ENCODE measurements at places on chromosomes 1 and 21.

DNA sequence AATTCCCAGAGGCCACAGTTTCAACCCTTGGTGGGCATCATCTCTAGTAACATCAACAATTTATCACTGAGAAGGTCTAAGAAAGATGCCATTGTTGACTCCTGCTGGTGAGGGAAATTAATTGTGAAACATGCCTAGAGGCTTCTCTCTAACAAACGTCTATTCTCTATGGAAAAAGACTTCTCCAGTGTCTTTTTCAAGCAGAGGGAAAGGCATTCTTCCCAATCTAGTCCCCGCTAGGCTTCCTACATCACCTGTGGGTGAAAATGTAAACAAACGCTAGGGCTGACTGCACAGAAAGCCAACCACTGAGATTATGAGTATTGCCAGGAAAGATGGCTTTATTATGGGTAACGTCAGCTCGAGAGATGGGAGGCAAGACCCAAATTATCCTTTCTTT lies 677.4 kb downstream of the NCAM2 start:
- DNase-seq = no peak

- DNase-seq = no peak
Measured at GRCh38 chr1:154154534-154155191, at the start of gene NUP210L. Gene NUP210L (minus strand): TSS chr1:154155073.

- no peak for DNase-seq
Measured at GRCh38 chr1:28512058-28512611, 6.3 kb downstream of the RCC1 start.

GRCh38 chr1:45507893-45508292 lies 7.8 kb downstream of the MMACHC start:
- DNase-seq = no peak

DNA sequence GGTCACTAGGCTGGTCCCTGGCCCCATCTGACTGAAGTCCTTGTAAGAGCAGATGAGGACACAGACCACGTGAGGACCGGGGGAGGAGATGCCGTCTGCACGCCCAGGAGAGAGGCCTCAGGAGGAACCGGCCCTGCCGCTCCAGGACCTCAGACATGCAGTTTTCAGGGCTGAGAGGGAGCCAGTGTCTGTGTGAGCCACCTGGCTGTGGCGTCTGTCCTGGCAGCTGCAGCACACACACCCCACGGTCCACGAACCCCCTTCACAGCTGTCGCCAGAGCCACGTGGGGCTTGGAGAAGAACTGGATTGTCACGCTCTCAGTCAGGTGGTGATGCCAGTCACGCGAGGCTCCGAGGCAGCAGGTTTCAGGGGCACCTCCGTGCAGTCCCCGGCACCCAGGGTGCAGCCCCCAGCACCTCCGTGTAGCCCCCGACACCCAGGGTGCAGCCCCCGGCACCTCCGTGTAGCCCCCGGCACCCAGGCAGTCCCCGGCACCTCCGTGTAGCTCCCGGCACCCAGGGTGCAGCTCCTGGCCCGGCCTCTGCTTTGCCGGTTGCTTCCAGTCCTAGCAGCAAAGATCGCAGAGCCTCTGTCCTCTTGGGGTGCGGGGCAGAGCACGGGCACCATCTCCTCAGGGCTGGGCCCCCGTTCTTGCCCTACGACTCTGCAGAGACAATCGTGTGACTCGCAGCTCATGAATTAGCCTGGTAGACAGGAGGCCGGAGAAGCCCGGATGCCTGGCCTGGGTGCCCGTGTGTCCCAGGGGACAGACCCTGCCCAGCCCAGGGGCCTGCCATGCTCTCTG lies 19.0 kb upstream of the SUMO3 start:
- DNase-seq = peak; percentile 91

DNA sequence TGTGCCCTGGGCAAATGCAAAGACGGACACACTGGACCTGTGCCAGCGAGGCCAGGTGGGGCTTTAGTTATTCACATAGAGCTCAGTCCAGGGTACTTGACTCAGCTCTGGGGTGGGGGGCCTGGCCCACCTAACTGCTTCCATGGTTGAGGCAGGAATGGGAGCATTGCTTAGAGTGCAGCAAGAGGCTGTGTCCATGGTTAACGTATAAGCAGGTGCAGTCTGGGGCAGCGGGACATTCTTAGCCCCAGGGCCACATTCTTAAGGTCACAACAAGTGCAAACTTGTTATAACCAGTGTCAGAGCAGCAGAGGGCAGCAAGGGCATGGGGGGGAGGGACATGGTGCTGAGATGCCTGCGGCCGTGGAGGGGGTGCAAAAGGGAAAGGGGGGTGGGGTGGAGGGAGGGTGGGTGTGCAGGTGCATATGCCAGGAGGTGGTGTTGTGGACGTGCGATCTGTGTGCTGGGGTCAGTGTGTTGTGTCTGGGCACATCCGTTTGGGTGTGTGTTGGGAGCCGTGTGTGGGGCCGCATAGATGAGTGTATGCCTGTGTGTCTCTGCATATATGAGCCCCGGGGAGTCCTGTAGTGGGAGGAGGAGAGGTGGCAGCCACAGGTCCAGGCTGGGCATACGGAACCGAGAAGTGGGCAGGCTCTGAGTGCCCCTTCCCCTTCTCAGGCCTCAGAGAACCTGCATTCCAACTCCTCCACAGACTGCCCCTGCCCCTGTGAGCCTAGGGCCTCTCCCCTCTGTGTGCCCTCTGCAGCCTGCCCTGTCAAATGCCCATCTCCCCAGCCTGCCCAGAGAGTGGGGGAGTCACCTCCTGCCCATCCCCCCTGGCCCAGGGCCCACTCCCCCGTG lies 8.4 kb downstream of the KCNJ10 start:
- DNase-seq = no peak

DNA sequence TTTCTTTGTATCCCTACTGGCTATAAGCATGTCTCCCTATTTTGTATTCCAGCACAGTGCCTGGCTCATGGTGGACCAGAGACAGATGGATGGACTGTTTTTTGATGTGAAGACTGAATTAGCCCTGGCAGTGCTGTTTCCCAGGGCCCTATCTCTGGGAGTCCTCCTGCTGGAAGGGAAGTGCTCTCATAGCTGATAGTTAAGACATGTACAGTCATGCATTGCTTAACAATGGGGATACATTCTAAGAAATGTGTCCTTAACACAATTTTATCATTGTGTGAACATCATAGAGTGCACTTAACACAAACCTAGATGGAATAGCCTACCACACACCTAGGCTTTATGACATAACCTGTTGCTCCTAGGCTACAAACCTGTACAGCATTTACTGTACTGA lies 21.1 kb downstream of the TLCD4 start:
- no peak for DNase-seq

GRCh38 chr1:75672528-75673393 lies 51.7 kb upstream of the ACADM start:
- no peak for DNase-seq

DNA sequence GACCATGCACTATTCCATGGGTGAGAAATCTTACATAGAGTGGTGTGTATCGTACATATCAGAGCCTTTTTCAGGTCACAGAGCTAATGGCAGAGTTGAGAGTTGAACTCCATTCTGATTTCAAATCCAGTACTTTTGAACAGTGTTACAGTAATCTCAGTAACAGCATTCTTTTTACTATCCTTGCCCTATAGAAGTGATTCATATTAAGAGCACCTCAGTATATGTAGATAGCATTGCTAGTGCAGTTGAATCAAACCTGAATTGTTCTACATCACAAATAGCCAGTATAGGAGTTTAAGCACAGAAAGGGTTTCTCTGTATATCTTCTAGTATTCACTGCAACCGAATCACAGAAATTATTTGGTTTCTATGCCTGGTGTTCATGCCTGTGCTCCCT lies 11.4 kb upstream of the GBP6 start:
- DNase-seq = no peak

DNA sequence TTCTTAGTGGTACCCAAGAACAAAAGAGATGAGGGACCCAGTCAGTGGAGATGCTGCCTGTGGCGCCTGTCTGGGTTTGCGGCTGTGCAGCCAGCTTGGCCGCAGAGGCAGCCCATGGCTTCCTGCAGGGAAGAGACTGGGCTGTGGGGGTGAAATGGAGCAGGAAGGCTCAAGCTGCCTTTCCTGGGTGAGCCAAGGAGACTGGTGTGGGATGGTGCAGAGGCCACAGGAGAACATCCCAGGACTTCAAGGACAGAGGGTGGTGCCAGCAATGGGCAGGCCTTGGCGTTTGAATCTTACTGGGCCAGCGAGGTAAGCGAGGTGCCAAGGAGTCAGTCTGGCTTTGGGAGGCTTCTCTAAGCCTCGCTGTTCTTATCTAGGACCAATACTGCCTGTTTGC lies 26.4 kb downstream of the KCNA10 start:
- no peak for DNase-seq

DNA sequence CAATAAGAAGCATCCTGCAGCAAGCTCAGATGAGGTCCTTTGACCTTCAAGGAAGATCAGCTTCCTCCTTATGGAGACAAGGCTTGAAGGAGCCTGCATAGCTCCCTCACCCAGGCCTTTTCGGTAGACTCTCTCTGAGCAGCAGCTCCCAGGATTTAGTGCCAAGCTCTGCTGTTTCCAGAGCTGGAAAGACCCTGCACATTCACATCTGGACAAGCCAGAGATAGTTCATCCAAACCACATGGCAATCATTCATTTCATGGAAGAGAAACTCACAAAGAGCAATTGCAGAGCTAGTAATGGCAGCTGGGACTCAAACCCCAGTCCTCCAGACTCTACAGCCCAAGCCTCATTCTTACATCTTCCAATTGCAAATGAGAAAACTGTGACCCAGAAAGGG lies 76.4 kb upstream of the EDN2 start:
- no peak for DNase-seq

- DNase-seq = no peak
Measured at GRCh38 chr1:110607536-110608230, 1.5 kb upstream of the KCNA2 start.

All from NCI-H524 treated with DMSO at 0.1 percent for 48 hours (cell line).